Suprapubic skin (tissue), 4 donors: ENCODE measurements at places on chromosomes 5 and 9.

DNA sequence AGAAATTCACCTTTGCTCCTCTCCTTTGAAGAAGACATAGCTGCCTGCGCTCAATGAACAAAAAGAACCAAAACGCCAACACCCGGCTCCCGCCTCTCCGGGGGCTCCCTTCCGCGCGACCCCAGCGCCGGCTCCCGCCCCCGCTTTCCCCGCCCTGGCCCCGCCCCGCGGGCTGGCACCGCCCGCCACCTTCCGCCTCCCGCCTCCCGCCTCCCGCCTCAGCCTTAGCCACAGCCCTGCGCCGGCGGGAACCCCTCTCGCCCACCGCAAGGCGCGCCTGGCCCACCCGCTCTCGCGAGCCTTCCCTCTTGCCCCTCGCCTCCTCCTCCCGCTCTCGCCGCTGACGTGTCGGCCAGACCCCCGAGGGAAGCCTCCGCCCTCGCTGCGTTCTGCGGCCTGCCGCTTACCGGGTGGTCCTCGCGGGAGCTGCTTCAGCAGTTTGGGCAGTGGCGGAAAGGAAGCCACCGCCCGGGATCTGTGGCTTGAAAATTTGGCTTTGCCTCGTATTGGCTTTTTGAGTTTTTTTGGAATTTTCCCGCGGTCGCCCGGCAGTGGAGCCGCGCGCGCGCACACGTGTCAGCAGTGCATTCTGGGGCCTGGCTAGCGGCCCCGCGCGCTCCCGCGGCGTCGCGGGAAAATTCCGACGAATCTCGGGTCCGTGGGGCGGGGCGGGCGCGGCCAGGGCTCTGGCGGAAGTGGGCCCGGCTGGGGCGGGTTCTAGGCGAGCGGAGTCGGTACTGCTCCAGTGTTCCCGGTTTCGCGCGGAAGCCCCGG lies at the start of gene FANCC:
Gene FANCC (minus strand): TSS at position 591 of the 774 bp plus-strand sequence. CDS start 68,418 bp downstream, outside the sequence.
- no peaks in the 10 kb centered on the region for H3K36me3 ChIP-seq
- peak within 1 kb of the TSS; percentile 91 for H3K27ac ChIP-seq
- no peaks in the 10 kb centered on the region for H3K27me3 ChIP-seq
- H3K4me3 ChIP-seq = peak within 1 kb of the TSS; percentile 95
- peak; percentile 92 for DNase-seq
- H3K4me1 ChIP-seq = peaks cover 11% of the 10 kb centered on the region

DNA sequence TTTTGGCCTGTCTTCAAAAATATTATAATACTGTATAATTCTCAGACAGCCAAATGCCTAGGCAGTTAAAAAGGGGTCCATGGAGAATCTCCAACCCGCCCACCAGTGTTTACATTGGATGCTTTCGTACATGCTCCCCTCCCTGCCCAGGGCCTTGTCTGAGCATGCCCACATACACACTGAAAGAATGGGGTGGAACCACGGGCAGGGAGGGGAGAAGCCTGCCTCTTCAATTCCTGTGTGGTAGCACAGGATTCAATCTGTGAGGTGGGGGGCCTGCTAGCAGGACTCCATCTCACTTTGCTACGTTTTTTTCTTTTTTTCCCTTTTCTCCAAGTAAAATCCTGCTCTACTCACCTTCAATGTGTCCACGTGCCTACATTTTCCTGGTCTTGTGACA lies 314.7 kb upstream of the GRAMD2B start:
- H3K36me3 ChIP-seq = no peaks in the 10 kb centered on the region
- H3K27ac ChIP-seq = no peak overlapping the region
- peaks cover 6% of the 10 kb centered on the region for H3K4me1 ChIP-seq
- no peak overlapping the region for H3K4me3 ChIP-seq
- no peaks in the 10 kb centered on the region for H3K27me3 ChIP-seq

DNA sequence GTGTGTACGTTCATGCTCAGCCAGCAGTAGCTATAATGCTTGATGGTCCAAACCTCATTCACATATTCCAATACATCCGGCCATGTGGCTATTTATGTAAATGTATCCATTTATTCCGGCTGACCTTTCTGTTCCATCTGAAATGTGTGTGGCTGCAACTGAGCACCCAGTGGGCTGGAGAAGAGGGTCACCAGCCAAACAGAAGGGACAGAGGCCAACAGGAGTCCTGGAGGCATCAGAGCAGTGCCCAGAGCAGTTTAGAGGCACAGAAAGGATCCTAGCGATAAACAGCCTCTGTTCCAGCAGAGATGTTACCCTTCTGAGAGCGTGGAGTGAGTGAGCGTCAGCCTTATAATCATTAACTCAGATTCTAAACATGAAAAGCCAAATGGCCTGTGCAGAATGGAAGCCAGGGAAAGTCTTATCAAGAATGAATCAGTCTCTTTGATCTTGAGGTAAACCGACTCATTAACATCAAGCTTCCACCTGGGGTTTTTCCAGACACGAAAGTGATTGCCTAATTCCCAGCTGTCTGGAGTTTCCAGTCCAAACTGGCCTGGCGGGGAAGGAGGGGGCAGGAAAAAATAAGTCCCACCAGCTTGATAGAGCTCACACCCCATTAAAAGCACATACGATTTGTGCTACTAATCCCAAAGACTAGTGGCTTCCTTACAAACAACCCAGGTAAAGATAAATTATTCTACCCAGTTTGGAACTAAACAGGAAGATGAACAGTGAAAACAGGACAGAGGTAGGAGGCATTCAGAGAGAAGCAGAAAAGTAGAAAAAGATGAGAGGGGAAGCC lies 55.7 kb downstream of the SUSD1 start:
- H3K27me3 ChIP-seq = no peaks in the 10 kb centered on the region
- DNase-seq = no peak
- peaks cover 3% of the 10 kb centered on the region for H3K36me3 ChIP-seq
- peaks cover 3% of the 10 kb centered on the region for H3K4me1 ChIP-seq
- H3K27ac ChIP-seq = no peak overlapping the region
- no peak overlapping the region for H3K4me3 ChIP-seq

DNA sequence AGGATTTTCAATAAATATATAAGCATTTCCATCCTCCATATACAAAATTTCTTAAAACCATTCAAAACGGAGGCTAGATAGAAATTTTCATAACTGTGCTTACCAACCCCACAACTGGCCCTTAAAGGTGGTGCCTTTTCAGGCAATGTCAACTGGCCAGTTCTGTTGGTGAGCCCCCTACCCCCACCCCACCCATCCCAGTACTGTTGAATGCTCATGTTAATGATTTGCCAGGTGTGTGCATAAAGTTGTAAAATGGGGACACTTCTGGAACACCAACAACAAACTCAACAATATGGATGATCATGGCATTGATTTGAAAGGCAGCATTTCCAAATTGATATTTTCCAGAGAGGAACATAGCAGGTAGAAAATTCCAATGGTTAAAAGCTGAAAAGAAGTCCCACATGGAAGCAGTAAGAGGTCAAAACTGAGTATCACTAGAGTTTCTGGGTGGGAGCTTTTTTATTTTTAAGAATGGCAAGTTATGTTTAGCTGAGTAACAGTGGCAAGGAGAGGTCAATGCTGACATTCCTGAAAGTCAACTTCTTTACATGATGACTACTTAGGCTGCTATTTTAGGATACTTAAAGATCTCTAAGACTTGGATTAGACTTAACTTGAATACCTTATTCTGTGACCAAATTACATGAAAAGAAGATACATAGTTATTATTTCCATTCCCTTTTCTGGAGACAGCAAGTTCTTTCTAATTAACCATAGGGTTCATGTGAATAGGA lies 2.7 kb downstream of the LEAP2 start:
- H3K27me3 ChIP-seq = no peaks in the 10 kb centered on the region
- peaks cover 52% of the 10 kb centered on the region for H3K36me3 ChIP-seq
- no peak for DNase-seq
- no peak overlapping the region for H3K4me3 ChIP-seq

GRCh38 chr5:122172207-122172606 lies 42.9 kb downstream of the ZNF474 start:
- no peak overlapping the region for H3K27ac ChIP-seq
- no peaks in the 10 kb centered on the region for H3K36me3 ChIP-seq
- H3K4me3 ChIP-seq = no peak overlapping the region
- H3K27me3 ChIP-seq = no peaks in the 10 kb centered on the region

DNA sequence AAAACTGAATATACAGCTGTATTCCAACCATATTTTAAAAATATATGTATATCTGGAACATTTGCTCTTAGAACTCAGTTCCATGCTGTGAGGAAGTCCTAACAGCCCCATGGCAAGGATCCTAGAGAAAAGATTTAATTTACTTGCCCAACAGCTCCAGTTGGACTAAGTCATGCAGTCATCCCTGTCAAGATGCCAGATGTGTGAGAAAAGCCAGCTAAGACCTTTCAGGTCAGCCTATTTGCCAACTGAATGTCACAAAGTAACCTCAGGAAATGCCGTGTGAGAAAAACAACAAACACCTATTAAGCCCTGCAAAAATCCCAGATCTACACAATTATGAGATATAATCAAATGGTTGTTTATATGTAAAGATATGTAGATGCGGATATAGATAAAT lies 416.3 kb downstream of the NR2F1-AS1 start:
- peaks cover 27% of the 10 kb centered on the region for H3K4me1 ChIP-seq
- no peak overlapping the region for H3K4me3 ChIP-seq
- no peak overlapping the region for H3K27ac ChIP-seq
- H3K27me3 ChIP-seq = no peaks in the 10 kb centered on the region
- no peak for DNase-seq
